Activated naive CD4-positive, alpha-beta T cell treated with anti-CD3 and anti-CD28 coated beads, Interleukin-2, amount 10 ng/mL, durations not matched to agents 7 days and 5 days (primary cell): ENCODE measurements at places on chromosomes 5 and 9.

GRCh38 chr9:133347515-133347984 lies 381 bp downstream of the MED22 start:
- peaks cover 44% of the 10 kb centered on the region for H3K4me1 ChIP-seq
- DNase-seq, result peak; percentile 63
- H3K27ac ChIP-seq, result peak overlapping the region; percentile 96
- H3K27me3 ChIP-seq, result no peaks in the 10 kb centered on the region
- peaks cover 59% of the 10 kb centered on the region for H3K36me3 ChIP-seq

- DNase-seq, result no peak
- H3K27me3 ChIP-seq, result peaks cover 57% of the 10 kb centered on the region
- H3K27ac ChIP-seq, result no peak overlapping the region
- H3K36me3 ChIP-seq, result no peaks in the 10 kb centered on the region
These were observed 30.1 kb upstream of the PDE8B start for GRCh38 chr5:77180167-77181081.

- no peaks in the 10 kb centered on the region for H3K27me3 ChIP-seq
- H3K27ac ChIP-seq, result no peak overlapping the region
- H3K36me3 ChIP-seq, result no peaks in the 10 kb centered on the region
- no peak overlapping the region for H3K4me3 ChIP-seq
- no peaks in the 10 kb centered on the region for H3K4me1 ChIP-seq
These were observed 9.9 kb downstream of the TXNDC8 start for GRCh38 chr9:110327716-110328115.

DNA sequence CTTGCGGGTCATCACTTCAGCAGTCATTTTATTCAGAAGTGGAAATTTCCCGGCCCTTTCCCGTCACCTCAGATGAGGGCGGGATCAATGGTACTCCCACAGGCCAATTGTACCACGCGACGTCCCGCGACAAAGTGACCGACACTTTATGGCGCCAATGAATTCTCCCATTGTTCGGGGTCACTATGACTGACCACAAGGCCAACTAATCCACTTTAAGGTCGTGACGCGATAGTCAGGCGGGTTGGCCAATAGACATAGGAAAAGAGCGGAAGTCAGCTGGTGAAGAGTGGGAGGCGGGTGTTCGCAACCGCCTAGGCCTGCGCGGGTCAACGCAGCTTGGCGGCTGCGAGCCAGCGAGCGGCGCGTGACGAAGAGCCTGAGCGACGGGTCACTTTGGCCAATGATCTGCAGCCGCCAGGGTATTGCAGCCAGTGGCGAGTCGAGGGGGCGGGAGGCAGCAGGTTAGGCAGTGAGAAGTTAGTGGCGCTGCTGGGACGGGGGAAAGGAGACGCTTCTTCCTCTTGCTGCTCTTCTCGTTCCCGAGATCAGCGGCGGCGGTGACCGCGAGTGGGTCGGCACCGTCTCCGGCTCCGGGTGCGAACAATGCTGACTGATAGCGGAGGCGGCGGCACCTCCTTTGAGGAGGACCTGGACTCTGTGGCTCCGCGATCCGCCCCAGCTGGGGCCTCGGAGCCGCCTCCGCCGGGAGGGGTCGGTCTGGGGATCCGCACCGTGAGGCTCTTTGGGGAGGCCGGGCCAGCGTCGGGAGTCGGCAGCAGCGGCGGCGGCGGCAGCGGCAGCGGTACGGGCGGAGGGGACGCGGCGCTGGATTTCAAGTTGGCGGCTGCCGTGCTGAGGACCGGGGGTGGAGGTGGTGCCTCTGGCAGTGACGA lies at the start of gene ANKHD1:
TSS of gene ANKHD1 (plus strand) at position 472 of the 896 bp plus-strand sequence. CDS start at position 607, 135 bp downstream.
- peak; percentile 98 for DNase-seq
- no peak within 1 kb of the TSS for H3K4me3 ChIP-seq
- peaks cover 20% of the 10 kb centered on the region for H3K36me3 ChIP-seq
- H3K27ac ChIP-seq, result no peak within 1 kb of the TSS

- H3K36me3 ChIP-seq, result no peaks in the 10 kb centered on the region
- no peak for DNase-seq
- H3K4me3 ChIP-seq, result no peak overlapping the region
- H3K4me1 ChIP-seq, result no peaks in the 10 kb centered on the region
- peaks cover 10% of the 10 kb centered on the region for H3K27me3 ChIP-seq
These were observed 153.8 kb upstream of the PHYKPL start for GRCh38 chr5:178386336-178386931.

DNA sequence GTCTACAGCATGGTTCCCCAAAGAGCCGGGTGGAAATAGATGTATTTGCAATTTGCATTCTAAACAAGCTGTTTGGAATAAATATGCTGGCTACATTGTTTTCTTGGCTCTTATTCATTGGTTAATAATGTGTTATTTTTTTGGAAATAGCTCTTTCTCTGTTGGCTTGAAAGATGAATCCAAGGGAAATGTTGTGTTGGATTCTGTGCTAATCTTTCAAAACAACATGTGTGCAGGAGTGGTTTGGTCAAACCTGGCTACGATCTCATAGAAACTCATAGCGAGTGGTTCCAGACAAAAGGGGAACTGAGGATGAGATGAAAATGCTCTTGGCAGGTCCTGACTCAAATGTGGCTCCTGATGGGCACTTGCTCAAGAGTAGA lies 63.7 kb upstream of the CXCL14 start:
- H3K27ac ChIP-seq, result no peak overlapping the region
- no peaks in the 10 kb centered on the region for H3K4me1 ChIP-seq
- H3K4me3 ChIP-seq, result no peak overlapping the region

DNA sequence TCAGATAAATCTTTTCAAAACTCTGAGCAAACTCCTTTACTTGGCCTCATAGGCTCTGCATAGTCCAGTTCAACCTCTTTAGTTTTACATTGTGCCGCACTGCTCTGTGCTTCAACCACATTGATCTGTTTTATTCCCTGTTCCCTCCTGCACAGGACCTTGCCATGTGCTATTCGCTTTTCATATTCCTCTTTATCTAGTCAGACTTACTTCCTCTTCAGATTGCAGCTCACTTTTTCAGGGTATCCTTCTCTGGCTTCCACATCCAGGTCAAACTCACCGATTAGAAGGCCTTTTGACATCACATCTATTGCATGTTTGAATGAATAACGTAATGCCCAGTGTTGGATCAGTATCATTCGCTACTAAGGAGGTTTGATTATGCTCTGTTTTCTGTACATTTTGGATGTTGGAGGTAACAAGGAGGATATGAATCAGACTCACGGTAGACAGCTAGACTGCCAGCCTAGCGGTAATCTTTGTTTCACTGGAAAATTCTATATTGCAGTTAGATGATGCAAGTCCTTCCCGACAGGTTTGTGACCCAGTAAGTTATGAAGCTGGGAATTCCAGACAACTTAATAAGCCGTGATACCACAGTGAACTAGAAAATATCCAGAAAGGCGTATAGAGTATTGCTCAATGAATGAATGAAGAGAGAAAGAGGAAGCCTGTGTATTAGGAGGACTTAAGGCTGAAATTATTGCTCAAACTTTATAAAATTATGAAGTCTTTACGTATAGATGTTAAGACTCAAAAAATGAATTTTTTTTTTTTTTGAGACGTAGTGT lies 65.7 kb downstream of the IQGAP2 start:
- H3K27ac ChIP-seq, result no peak overlapping the region
- H3K27me3 ChIP-seq, result no peaks in the 10 kb centered on the region
- peaks cover 56% of the 10 kb centered on the region for H3K36me3 ChIP-seq
- DNase-seq, result no peak
- peaks cover 49% of the 10 kb centered on the region for H3K4me1 ChIP-seq
- H3K4me3 ChIP-seq, result no peak overlapping the region

GRCh38 chr5:76524101-76524835 lies 98.9 kb downstream of the F2RL2 start:
- no peak overlapping the region for H3K27ac ChIP-seq
- H3K27me3 ChIP-seq, result no peaks in the 10 kb centered on the region
- no peak for DNase-seq
- peaks cover 16% of the 10 kb centered on the region for H3K36me3 ChIP-seq

GRCh38 chr5:127210042-127210441 lies 80.6 kb upstream of the MEGF10 start:
- H3K27ac ChIP-seq, result no peak overlapping the region
- H3K27me3 ChIP-seq, result peaks cover 13% of the 10 kb centered on the region
- no peaks in the 10 kb centered on the region for H3K4me1 ChIP-seq

- H3K4me1 ChIP-seq, result peaks cover 25% of the 10 kb centered on the region
- no peaks in the 10 kb centered on the region for H3K36me3 ChIP-seq
- no peak overlapping the region for H3K27ac ChIP-seq
- peaks cover 24% of the 10 kb centered on the region for H3K27me3 ChIP-seq
- DNase-seq, result no peak
These were observed 40.5 kb upstream of the ANGPTL2 start for GRCh38 chr9:127162864-127163365.

DNA sequence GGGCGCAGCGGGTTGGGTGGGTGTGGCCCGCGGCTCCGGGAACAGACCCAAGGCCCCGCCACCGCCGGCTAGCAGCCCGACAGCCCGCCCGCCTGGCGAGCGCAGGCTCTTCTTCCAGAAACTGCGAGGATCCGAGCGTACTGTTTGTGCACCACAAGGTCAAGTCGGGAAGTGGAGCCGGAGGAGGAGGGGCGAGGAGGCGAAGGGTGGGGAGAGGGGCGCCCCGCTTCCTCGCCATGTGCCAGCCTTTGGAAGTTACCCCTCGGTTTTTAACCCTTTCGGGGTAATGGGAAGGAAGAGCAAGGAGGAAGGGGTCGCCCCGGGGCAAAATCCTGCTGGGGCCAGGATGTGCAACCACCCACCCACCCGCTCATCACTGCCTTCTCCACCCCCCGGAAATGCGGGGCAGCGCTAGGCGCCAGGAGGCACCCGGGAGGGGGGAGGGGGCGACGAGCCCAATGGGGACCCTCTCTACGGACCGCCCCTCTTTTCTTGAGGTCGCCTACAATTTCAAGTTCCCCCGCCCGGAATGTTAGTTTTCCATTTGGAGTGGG lies 1.1 kb upstream of the JADE2 start:
- H3K36me3 ChIP-seq, result peaks cover 2% of the 10 kb centered on the region
- peaks cover 24% of the 10 kb centered on the region for H3K4me1 ChIP-seq
- peak; percentile 78 for DNase-seq

DNA sequence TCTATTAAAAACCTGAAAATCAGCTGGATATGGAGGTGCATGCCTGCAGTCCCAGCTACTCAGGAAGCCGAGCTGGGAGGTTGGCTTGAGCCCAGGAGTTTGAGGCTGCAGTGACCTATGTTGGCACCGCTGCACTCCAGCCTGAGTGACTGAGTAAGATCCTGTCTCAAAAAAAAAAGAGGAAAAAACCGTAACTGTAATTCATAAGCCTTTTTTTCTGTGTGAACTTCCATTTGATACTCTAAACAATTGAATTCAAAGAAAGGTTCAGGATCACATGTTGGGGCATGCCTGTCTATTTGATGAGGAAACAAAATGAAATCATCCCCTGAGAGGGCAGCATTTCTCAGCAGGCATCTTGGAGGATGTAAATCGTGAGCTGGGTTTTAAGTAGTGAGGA lies 38.8 kb downstream of the ITGA2 start:
- H3K4me1 ChIP-seq, result peaks cover 32% of the 10 kb centered on the region
- no peak overlapping the region for H3K27ac ChIP-seq
- peaks cover 4% of the 10 kb centered on the region for H3K27me3 ChIP-seq

DNA sequence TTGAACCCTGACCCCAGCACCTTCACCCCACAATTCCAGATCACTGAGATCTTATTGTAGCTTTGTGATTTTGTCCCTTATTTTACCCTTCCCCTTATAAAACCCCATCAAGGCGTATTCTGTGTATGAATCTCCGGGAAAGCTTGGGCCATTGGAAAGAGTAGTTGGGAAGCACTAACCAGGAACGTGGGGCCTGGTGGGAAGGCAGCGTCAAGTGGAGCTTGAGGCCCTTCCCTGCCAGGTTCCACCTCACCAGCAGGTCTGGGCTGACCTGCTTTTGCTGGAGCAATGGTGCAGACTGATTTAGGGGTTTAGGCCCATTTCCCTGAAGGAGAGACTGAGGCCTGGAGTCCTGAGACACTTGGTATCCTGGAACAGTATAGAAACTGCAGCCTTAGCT lies 9.3 kb downstream of the PHF2 start:
- no peak for DNase-seq
- H3K4me3 ChIP-seq, result no peak overlapping the region
- H3K4me1 ChIP-seq, result peaks cover 23% of the 10 kb centered on the region
- no peaks in the 10 kb centered on the region for H3K27me3 ChIP-seq

DNA sequence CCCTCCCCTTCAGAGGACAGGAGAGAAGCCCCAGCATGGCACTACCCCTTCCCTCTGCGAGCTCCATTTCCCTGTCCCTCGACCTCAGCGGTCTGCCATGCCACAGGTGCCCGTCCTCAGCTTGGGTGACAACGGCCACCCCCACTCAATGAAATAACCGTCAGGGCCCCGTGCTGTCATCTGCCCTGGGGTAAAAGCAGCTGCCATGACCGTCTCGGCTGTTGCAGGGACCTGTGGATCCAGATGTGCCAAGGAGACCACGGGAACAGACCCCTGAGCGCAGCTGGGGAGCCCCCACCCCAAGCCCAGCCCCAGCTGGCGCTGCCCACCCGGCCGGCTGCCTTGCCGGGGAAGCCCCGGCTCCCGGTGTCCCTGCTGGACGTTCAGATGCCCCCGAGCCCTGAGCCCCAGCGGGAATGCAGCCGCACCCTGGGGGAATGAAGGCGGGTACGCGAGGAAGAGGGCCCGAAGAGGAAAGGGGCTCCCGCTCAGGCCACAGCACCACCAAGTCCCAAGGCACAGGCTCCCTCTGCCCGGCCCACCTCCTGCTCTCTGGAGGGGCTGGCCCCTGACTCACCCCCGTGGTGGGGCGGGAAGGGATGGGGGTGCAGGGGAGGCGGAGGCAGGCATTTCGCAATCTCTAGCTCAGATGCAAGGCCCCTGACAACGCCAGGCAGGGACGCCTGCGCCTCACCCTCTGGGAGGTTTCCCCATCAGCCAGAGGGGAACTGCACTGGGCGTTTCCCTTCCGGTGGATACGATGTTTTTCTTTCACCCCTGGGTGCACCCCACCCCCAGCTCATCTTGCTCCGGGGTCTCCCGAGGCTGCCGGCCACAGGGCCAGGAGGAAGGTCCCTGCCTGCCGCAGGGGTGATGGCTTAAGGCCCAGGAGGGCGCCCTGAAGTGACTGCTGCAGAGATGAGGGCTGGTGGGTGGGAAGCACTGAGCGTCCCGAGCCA lies 49.2 kb downstream of the NACC2 start:
- H3K4me1 ChIP-seq, result no peaks in the 10 kb centered on the region
- no peaks in the 10 kb centered on the region for H3K36me3 ChIP-seq
- DNase-seq, result no peak
- H3K27me3 ChIP-seq, result peaks cover 21% of the 10 kb centered on the region
- no peak overlapping the region for H3K4me3 ChIP-seq

GRCh38 chr9:118059484-118060278 lies 355.5 kb downstream of the TLR4 start:
- H3K4me3 ChIP-seq, result no peak overlapping the region
- no peaks in the 10 kb centered on the region for H3K36me3 ChIP-seq
- H3K27ac ChIP-seq, result no peak overlapping the region
- DNase-seq, result peak; percentile 46
- H3K4me1 ChIP-seq, result no peaks in the 10 kb centered on the region
